ENCODE measurements at places on chromosomes 5 and 9.

- DNase-seq: no peak
Observed at GRCh38 chr5:93622240-93622885, 39.3 kb downstream of the NR2F1 start.

GRCh38 chr9:2461892-2462291 is 159.7 kb upstream of the VLDLR start:
- DNase-seq: no peak

DNA sequence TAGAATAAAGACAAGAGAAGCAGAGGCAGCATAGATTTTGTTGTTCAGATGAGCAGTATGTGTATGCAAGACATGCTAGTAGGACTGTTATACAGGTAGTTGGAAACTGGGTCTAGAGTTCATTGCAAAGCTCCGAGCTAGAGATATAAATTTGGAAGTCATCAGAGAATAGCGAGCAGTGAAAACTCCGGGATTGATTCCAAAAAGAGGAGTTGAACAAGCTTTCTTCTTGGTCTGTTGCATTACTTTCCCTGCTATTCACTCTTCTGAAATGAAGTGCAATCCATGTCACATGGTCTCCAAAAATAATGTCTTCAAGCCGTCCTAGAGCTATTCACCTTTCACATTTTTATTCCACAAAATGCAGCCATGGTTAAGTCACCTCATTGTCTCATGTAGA is 67.9 kb upstream of the ZNF462 start:
- no peak for DNase-seq

- no peak for DNase-seq
Observed at GRCh38 chr9:134830926-134831720, 49.5 kb upstream of the FCN2 start.

Data from Kasumi-1 (cell line).